CD4-positive, alpha-beta T cell (primary cell): ENCODE measurements at places on chromosomes 7 and 10.
A peak's percentile ranks its signal among the peaks of the same experiment; 100 is the strongest.

GRCh38 chr7:48782511-48782910, 141.8 kb upstream of the CDC14C start:
- no peak overlapping the region for H3K4me3 ChIP-seq
- H3K27ac ChIP-seq, result no peak overlapping the region
- no peaks in the 10 kb centered on the region for H3K27me3 ChIP-seq
- H3K4me1 ChIP-seq, result no peaks in the 10 kb centered on the region
- H3K36me3 ChIP-seq, result no peaks in the 10 kb centered on the region

DNA sequence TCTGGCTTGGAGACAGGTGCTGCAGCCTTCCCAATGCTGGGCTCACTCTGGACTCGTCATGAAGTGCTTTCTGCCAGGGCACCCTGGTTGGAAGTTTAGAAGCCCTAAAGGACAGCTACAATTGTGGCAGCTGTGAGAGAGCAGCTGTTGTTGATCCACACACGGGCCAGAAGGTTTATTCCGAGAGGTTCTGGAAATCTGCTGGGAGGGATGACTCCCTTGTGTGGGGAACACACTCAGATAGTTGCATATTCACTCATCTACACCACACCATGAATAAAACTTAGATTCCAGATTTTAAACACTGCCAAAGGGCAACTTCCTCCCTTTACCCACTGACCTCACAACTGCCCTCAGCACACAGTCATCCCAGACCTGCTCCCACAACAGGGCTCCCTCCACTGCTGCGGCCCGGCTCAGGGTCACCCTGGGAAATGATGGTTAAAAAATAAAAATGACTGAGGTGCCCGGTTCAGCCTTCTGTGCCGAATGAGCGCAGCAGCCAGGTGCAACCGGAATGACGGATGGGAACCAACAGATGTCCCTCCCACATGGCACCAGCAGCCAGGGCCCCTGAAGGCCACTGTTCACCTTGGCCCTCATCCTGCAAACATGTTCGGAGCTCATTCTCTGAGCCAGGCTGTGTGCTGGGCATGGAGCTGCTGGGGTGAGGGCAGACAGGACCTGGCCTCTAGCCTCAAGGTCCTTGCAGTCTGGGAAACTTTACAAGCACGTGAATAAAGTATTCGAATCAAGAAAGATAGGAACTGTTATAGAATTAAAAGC, 40.2 kb downstream of the ASB13 start:
- no peak overlapping the region for H3K27ac ChIP-seq
- H3K36me3 ChIP-seq, result no peaks in the 10 kb centered on the region
- H3K27me3 ChIP-seq, result no peaks in the 10 kb centered on the region
- DNase-seq, result no peak
- H3K4me1 ChIP-seq, result peaks cover 21% of the 10 kb centered on the region
- no peak overlapping the region for H3K4me3 ChIP-seq

DNA sequence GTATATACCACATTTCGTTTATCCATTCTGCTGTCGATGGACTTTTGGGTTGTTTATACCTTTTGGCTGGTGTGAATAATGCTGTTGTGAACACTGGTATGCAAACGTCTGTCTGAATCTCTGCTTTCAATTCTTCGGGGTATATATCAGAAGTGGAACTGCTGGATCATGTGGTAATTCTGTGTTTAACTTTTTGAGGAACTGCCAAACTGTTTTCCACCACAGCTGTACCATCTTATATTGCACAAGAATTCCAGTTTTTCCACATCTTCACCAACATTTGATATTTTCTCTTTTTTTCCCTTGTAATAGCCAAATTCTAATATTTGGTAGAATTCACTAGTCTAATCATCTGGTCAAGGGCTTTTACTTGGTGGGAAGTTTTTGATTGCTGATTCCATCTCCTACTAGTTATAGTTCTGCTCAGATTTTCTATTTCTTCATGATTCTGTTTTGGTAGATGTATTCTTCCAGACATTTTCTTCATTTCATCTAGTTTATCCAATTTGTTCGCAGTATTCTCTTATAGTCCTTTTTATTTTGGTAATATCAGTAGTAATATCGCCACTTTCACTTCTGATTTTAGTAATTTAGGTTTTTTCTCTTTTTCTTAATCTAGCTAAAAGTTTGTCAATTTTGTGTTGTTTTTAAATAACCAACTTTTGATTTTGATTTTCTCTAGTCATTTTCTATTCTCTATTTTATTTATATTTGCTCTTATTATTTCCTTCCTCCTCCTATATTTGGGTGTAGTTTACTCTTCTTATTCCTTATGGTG, 271.2 kb downstream of the ZEB1 start:
- no peak overlapping the region for H3K4me3 ChIP-seq
- no peaks in the 10 kb centered on the region for H3K36me3 ChIP-seq
- H3K27me3 ChIP-seq, result peaks cover 27% of the 10 kb centered on the region
- no peak overlapping the region for H3K27ac ChIP-seq
- H3K4me1 ChIP-seq, result no peaks in the 10 kb centered on the region

DNA sequence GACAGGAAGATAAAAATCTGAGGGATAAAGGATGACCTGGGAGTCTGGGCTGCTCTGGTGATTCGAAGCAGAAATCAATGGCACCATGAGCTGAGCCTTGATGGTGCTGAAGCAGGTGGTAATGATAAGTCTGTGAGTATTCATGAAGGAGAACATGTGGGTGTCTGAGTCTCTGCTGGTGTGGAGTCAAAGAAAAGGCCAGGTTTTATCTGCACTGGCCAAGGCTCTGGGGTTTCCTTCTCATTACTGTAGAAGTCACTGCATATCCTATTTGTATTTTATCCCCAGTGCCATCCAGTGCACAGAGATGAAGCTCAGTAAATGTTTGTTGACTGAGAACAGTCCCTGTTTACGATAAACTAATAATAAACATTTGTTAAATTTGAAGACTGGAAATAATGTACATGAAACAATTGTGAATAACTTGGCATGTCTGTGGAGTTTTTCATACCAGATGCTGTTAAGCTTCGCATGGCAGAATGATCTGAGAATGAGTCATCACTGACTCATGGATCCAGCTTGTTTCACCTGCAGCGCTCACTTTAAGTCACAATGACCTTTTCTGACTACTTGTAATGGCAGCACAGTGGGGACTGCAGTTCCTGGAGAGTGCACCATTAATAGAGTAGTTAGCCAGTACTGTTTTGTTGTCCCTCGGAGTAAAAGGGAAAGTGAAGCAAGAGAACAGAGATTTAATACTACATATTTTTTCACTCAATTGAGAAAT, 538.5 kb downstream of the HTR7 start:
- no peaks in the 10 kb centered on the region for H3K27me3 ChIP-seq
- no peak for DNase-seq
- H3K4me3 ChIP-seq, result no peak overlapping the region

DNA sequence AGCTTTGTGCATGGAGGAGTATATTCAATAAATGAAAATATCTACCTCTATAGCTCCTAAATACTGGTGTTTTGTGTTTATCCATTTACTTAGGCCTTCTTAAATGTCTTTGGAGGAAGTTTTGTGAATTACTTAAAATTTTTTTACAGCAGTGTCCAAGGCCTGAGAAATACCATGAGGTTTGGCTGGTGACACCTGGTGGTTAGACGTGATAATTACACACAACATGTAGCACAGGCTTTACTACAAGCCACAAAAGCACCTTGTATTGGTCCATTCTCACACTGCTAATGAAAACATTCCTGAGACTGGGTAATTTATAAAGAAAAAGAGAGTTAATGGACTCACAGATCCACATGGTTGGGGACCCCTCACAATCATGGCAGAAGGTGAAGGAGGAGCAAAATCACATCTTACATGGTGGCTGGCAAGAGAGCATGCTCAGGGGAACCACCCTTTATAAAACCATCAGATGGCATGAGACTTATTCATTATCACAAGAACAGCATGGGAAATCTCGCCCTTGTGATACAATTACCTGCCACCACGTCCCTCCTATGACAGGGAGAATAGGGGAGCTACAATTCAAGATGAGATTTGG, 20.6 kb downstream of the HYAL4 start:
- H3K4me1 ChIP-seq, result no peaks in the 10 kb centered on the region
- no peak overlapping the region for H3K27ac ChIP-seq
- no peaks in the 10 kb centered on the region for H3K27me3 ChIP-seq
- DNase-seq, result peak; percentile 13

GRCh38 chr7:122738947-122739346, 36.2 kb upstream of the RNF148 start:
- H3K27ac ChIP-seq, result no peak overlapping the region
- no peak for DNase-seq
- H3K36me3 ChIP-seq, result no peaks in the 10 kb centered on the region
- no peaks in the 10 kb centered on the region for H3K4me1 ChIP-seq
- no peak overlapping the region for H3K4me3 ChIP-seq

DNA sequence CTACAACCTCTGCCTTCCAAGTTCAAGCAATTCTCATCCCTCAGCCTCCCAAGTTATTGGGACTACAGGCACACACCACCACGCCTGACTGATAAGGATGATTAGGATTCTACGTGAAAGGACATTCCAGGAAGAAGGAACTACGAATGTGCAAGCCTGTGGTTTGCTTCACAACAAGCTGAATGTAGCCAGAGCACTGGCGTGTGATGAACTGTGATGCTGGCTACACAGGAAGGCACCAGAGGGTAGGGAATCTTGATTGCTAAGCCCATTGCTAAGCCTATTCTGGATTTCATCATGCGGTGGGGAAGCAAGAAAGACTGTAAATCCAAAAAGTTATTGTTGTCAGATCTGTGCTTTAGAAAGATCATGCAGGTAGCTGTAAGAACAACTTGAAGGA, 72.3 kb upstream of the SRRM3 start:
- H3K4me3 ChIP-seq, result no peak overlapping the region
- no peak for DNase-seq

GRCh38 chr10:25633542-25633941, 300.5 kb upstream of the MYO3A start:
- H3K27me3 ChIP-seq, result no peaks in the 10 kb centered on the region
- no peaks in the 10 kb centered on the region for H3K36me3 ChIP-seq

DNA sequence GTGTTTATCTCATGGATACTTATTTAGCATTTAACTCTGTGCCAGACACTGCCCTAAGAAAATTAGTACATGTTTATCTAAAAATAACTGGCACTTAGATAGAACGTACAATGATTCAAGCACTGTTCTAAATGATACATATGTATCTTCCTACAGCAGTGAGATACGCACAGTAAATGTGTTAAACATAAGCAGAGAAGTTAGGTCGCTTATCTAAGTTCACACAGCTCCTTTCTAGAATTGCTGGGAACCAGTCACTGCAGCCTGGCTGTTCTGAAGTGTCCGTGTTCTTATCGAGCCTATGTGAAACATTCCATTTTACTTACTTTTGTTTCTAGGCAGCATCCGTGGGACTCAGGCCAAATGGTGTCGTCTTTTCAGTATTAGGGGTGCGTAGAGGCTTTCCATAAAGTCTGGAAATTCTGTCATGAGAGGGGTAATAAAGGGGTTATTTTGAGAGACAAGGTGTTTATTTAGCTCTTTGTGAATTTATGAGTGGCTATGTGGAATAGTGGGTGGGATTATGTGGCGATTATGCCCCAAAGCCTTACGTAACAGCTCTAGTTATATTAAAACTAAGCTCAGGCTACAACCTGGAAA, 186.9 kb downstream of the SND1 start:
- no peak overlapping the region for H3K27ac ChIP-seq
- no peak overlapping the region for H3K4me3 ChIP-seq
- no peaks in the 10 kb centered on the region for H3K27me3 ChIP-seq
- no peaks in the 10 kb centered on the region for H3K4me1 ChIP-seq

GRCh38 chr10:70550459-70550858, 52.1 kb downstream of the PRF1 start:
- H3K27me3 ChIP-seq, result no peaks in the 10 kb centered on the region
- H3K4me1 ChIP-seq, result no peaks in the 10 kb centered on the region
- H3K27ac ChIP-seq, result no peak overlapping the region
- H3K36me3 ChIP-seq, result no peaks in the 10 kb centered on the region
- H3K4me3 ChIP-seq, result no peak overlapping the region
- no peak for DNase-seq

DNA sequence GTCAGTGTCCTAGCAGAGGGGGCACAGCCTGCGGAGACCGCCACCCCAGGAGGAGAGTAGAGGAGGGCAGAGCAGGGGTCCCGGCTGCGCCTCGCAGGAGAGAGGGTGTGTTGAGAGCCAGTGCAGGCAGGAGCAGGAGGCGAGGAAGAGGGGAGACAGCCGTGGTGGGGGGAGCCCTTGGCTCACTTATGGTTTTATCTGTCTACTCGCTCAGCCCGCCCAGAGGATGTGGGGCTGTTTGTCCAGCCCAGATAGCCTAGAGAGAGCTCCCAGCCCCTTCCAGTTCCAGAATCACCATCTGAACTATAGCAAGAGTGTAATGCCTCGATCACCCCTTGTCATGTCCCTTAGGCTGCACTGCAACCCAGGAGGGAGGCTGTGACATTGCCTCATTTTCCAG, 26.6 kb downstream of the SLC29A3 start:
- no peaks in the 10 kb centered on the region for H3K27me3 ChIP-seq
- H3K4me3 ChIP-seq, result no peak overlapping the region
- DNase-seq, result no peak
- no peaks in the 10 kb centered on the region for H3K36me3 ChIP-seq
- peaks cover 4% of the 10 kb centered on the region for H3K4me1 ChIP-seq

DNA sequence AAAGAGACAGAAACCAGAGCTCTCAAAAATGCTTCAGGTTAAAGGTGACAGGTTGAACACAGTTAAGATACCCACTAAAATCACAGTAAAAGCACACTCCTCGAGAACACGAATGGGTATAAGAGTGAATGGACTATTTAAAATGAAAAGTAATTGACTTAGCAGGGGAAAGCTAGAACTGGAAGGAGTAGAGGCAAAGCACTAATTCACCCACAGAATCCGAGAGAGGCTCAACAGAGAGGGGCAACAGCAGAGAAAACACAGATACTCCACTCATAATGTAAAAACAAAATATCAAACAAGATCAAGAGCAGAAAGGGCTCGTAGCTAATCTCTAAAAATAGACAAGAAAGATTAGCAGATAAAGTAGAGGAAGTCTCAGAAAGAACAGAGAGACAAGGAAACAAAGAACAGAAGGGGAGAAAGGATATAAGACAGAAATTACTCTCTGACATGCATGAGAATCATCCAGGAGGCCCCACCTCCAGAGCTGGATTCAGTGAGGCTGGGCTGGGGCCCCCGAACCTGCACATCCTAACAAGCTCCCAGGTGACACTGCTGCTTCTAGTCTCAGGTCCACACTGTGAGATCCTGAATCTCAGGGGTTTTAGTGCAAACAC, 117.6 kb downstream of the GALNT11 start:
- peak overlapping the region; percentile 26 for H3K27ac ChIP-seq
- DNase-seq, result no peak
- H3K4me3 ChIP-seq, result no peak overlapping the region
- no peaks in the 10 kb centered on the region for H3K27me3 ChIP-seq
